ENCODE measurements at places on chromosomes 1 and 21.
A peak's percentile ranks its signal among the peaks of the same experiment; 100 is the strongest.

GRCh38 chr1:29392036-29392435 lies 155.7 kb downstream of the PTPRU start:
- DNase-seq = no peak

GRCh38 chr1:228136901-228137300 lies 3.2 kb upstream of the GUK1 start:
- DNase-seq = no peak

DNA sequence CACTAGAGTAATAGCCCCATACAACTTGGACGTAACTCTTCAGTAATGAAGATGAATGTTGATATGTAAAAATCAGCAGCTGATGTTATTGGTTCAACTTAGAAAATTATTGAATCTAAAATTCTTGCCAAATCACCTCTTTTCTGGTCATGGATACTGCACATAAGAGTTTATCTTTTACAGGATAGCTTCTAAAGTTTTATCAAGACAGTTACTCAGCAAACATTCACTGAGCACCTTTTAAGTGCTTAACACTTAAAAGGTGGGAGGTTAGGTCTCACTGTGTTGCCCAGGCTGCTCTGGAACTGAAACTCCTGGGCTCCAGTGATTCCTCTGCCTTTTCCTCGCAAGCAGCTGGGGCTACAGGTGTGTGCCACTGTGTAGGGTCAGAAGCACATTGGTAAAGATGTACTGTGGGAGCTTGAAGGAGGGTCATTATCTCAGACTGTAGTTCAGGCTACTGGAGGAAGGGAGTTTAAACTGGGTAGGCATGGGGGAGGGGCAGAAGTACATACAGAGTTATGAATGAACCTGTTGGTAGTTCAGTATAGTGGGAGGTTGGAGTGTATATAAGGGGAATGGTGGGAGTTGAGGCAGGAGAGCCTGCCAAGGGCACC lies 2.0 kb downstream of the MPZL1 start:
- no peak for DNase-seq

DNA sequence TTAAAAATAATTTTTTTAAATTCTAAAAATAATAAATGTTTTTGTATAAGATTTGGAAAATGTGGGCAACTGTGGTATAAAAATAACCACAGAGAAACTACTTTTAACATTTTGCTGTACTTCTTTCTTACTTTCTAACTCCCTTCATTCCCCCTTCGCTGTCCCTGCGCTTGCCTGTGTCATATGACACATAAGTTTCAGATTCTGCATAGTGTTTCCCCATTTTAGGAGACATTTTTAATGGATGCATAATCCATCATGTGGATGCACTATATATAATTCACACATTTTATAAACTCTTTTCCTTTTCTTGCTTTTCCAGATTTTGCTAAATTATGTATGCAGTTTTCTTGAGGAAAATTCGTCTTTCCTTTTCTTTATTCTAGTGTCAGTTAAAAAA lies 16.3 kb downstream of the ATG4C start:
- DNase-seq = no peak

DNA sequence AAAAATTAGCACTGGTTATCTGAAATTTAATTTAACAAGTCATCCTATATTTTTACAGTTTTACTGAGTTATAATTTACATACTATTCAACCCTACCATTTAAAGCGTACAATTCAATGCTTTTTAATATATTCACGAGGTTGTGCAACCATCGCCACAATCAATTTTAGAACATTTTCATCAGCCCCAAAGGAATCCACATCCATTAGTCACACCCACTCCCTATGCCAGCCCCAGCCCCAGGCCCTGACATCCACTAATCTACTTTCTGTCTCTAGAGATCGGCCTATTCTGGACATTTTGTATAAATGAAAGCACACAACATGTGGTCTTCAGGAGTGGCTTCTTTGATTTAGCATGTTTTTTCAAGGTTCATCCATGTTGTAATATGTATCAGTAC lies 134.7 kb downstream of the PSMG1 start:
- DNase-seq = peak; percentile 26

DNA sequence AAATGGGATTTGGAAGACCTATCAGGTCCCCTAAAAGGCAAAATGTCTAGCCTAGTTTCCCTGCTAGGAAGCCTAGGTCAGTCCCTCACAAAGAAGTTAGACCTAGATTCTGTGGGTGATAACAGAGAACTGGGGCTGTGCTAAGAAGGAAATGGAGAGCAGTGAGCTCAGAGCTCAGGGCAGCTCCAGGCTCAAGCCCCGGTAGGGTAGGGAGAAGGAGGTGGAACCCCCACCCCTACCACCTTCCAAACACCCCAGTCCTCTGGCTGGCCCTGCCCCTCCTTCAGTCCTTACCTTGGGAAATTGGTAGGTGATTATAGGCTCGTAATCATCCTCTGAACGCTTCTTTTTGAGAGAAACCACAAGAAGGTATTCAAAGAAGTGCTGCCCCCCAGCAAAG lies 1.1 kb downstream of the DENND2D start:
- DNase-seq = no peak

DNA sequence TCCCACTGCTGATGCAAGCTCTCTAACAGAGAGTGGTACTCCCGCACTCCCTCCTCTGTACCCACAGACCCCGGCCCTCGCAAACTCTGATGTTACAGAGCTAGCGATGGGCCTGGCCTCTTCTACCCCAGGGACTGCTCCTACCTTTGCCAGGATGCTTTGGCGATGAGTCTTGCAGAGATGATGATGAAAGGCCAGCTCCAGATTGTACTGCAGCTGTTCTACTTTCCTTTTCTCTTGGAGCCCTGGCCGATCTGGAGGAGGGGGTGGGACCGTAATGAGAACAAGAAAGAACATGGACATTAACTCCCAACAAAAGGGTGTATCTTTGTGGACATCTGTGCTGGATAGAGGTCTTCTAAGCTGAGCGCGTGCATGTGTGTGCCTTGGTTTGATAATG lies 6.0 kb upstream of the LINGO4 start:
- no peak for DNase-seq

GRCh38 chr1:37602750-37603694 lies 7.3 kb upstream of the GNL2 start:
- DNase-seq = no peak

DNA sequence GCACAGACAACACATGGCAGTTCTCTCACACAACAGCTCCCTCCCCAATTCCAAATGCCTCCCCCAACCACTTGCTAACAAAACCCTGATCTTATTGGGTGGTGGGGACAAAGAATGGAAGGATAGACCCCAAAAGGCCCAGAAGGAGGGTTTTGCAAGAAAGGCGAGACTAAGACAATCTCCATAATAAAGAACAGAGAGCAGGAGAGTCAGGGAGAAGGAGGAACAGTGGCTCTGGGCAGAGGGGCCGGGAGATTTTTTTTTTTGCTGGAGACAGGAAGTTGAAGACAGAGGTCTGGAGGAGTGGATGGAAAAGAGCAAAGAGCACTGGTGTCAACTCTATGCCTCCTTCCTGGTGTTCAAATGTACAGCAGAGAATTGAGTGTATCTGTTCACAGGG lies 6.5 kb upstream of the C1QA start:
- no peak for DNase-seq

DNA sequence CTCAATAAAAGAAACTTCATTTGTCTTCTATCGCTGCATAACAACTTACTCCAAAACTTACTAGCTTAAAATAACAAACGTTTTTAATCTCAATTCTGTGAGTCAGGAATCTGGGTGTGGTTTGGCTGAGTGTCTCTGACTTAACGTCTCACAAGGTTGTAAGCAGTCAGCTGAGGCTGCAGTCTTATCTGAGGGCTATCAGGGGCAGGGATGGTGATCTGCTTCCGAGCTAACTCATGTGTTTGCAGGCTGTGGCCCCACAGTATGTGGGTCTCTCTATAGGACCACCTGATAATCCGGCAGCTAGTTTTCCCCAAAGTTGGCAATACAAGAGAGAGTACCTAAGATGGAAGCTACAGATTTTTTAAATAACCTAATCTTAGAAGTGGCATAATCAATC lies 234.2 kb upstream of the FGGY start:
- no peak for DNase-seq

DNA sequence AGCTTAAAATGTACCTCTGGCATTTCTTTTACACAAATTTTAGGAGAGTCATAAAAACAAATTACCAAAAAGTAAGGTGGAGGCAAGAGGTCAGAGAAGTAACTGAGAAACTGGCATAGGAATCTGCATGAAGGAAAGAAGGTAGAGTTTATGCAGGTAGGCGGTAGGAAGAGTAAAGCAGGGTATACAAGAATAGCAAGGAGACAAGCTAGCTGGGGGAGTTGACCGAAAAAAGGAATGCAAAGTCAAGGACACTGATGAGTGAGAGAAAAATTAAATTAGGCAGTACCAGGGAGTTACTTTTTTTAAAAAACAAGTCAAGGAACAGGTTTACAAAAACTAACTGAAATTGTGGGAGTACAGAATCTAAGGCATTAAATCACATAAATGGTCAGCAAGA lies 56.0 kb downstream of the FOXJ3 start:
- DNase-seq = no peak

DNA sequence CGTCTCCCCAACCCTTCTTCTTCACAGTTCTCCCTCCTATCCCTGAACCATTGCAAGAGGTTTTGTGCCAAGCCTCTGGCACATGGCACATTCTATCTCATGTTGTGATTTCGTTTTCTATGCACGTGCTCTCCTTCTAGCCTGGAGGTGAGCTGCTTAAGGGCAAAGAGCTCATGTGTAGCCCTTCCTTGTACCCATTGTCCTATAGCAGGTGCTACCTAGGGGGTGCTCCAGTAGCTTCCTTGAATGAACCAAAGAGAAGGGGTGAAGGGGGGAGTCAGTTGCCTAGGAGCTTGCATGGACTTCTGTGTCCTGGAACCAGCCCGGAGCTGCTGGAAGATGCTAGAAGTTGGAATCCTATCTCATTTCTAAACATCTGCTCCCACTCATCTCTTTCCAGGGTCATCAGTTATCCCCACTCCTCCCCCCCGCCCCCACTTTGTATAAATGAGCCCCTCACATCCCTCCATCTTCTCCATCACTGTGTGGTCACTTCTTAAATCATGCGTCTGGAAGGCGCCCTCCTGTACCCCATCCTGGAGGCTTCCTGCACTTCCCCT lies 535 bp upstream of the DISC1 start:
- DNase-seq = no peak

GRCh38 chr21:42160765-42161164 lies 58.2 kb upstream of the ABCG1 start:
- DNase-seq = no peak

DNA sequence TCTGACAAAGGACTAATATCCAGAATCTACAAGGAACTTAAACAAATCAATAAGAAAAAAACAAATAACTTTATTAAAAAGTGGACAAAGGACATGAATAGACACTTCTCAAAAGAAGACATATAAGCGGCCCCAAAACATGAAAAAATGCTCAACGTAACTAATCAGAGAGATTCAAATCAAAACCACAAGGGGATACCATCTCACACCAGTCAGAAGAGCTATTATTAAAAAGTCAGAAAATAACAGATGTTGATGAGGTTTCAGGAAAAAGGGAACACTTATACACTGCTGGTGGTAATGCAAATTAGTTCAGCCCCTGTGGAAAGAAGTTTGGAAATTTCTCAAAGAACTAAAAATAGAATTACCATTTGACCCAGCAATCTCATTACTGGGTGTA lies 102.2 kb downstream of the COL24A1 start:
- no peak for DNase-seq

DNA sequence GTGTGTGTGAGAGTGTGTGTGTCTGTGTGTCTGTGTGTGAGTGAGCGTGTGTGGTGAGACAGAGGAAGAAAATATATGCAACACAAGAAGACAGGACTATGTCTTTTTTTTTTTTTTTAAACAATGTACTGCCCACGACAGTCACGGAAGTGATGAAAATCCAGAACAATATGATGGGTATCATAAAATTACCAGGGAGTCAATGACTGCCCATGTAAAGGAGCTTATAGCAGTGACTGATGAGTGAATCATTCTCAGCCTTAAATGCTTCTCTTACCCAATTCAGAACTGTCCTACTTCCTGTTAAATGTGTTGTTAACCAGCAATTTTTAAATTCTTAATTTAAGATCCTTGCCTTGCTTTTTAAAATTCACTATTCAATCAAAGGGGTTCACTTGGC lies 46.6 kb downstream of the RGS7 start:
- DNase-seq = no peak

- no peak for DNase-seq
Measured at GRCh38 chr1:176461576-176461975, 1.4 kb upstream of the PAPPA2 start.

DNA sequence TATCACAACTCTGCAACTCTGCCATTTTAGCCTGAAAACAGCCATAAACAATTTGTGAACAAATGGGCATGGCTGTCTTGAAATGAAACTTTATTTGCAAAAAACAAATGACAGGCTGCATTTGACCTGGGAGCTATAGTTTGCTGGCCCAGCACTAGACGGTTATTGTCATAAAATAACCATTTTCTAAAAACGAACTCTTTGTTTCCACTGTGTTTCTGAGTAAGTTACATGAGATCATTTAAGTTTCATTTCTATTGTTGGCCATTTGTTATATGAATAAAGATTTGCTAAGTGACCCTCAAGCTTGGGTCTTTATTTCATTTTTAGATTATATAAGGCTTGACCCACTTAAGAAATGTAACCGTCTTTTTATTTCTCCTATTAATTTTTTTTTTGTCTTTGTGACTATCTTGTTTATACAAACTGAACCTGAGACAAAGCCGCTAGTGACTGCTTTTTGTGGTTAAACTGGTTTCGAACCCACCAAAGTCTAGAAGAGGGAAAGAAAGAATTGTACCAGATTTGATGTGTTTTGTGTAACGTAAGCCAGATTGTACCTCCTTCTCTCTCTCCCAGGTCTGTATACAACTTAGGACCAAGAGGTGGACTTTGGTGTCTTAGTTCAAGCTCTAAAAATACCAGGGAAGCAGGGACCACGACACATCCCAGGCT lies 12.9 kb upstream of the KCNJ15 start:
- no peak for DNase-seq

DNA sequence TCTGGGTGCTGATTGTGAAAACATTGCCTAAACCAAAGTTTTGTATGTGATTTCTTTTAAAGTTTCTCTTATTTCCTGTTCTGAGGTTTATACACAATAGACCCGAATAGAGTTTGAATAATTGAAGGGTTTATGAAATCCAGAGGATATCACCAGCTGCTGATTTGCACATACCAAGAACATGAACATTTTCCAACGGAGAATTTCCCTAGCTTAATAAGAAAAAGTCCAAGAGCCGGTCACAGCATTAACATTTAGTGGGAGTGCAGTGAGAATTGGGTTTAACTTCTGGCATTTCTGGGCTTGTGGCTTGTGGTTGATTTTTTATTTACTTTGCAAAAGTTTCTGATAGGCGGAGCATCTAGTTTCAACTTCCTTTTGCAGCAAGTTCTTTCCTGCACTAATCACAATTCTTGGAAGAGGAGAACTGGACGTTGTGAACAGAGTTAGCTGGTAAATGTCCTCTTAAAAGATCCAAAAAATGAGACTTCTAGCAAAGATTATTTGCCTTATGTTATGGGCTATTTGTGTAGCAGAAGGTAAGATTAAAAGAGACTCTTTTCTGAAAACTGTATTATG lies at the start of gene CFH:
Gene CFH (plus strand): TSS at position 407 of the 579 bp plus-strand sequence. CDS start 75 bp downstream, at position 482.
- DNase-seq = peak; percentile 66

- DNase-seq = no peak
Measured at GRCh38 chr1:14653461-14653960, 55.0 kb downstream of the KAZN start.

GRCh38 chr1:101144671-101145448 lies 92.0 kb upstream of the S1PR1 start:
- no peak for DNase-seq
